ENCODE measurements at places on chromosomes 7 and 10.

DNA sequence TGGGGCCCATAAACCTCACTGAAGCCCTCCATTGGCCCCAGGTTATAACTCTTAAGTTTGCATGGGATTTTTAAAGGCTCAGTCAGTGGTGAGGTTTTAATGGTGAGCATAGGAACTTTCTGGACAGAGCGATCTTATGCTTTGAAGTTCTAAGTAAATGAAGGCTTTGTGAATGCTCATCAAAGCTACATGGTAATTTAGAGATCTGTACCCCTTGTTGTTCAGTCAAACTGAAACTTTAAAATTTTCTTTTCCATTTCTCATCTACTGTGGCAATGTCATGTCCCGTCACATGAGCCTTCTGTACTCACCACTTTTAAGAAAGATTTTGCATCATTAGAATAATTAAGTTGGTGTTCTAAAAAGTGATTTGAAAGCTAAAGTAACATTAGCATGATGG is 39.9 kb downstream of the CHN2 start:
- no peak for DNase-seq

DNA sequence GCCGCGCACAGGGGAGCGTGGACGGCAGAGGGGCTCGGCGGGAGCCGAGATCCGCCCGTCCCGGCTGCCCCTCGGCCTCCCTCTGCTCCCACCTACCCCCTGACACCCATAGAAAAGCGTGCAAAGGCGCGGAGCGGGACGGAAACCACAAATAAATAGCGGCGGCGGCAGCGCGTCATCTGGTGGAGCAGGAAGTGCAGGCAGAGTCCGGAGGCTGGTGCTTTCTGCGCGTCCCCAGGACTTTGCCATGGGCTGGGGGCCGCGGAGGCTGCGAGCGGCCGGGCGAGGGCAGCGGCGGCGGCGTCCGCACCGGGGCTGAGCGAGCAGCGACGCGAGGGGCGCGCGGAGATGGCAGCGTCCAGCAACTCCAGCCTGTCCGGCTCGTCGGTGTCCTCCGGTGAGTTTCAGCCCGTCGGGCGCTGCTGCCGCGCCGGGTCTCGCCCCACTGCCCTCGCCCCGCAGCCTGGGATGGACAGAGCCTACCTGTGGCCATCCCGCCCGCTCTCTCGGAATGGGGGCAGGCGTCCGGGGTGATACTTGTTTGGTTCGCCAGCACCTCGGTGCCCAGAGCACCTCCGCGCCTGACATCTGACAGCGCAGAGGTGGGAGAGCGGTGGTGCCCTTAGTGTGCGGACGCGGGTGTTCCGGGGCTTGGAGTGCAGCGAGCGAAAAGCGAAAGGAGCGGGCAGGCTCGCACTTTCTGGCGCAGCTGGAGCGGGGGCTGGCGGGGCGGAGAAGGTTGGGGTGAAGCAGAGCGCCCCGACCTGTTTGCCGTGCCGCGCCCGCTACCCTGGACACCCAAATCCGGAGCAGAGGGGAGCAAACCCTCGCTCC is at the start of gene CHN2:
TSS of gene CHN2 (plus strand) at position 182 of the 834 bp plus-strand sequence.
- DNase-seq: peak; percentile 73

GRCh38 chr7:114574384-114574783 is 159.8 kb downstream of the FOXP2 start:
- DNase-seq: no peak

DNA sequence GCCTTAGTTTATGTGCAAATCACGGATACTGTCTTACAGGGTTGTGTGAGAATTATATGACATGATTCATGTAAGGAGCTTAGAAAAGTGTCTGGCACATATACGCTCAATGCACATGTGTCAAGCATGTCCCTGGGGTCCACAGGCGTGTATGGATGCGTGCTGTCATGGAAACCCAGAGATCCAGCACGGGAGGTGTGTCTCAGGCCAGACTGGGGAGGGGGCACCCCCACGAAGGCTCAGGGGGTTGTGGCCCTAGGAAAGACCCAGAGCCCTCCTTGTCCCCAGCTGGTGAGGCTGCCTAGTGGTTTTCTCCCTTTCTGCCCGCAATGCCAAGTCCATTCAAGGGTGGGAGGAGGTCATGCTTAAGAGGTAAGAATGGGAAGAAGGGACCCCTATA is 9.1 kb downstream of the BTBD16 start:
- DNase-seq: no peak

GRCh38 chr10:35382096-35382495 is 45.8 kb downstream of the CCNY start:
- no peak for DNase-seq

DNA sequence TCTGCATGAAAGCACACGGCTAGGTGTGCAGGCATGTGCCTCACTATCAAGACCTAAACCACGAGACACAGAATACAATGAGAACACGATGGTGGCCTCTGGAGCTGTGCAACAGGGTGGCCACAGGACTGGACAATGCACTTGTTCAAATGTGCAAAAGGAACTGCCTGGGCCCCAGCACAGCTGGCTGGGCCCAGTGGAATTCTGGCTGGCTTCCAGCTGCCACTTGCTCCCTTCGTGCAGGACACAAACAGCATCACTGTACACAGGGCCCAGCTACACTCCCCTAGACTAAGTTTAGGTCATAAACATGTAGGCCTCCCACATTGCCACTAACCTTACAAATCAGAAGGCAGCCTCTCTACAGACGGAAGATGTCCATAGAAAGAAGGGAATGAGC is 23.4 kb downstream of the DOCK4 start:
- DNase-seq: no peak

DNA sequence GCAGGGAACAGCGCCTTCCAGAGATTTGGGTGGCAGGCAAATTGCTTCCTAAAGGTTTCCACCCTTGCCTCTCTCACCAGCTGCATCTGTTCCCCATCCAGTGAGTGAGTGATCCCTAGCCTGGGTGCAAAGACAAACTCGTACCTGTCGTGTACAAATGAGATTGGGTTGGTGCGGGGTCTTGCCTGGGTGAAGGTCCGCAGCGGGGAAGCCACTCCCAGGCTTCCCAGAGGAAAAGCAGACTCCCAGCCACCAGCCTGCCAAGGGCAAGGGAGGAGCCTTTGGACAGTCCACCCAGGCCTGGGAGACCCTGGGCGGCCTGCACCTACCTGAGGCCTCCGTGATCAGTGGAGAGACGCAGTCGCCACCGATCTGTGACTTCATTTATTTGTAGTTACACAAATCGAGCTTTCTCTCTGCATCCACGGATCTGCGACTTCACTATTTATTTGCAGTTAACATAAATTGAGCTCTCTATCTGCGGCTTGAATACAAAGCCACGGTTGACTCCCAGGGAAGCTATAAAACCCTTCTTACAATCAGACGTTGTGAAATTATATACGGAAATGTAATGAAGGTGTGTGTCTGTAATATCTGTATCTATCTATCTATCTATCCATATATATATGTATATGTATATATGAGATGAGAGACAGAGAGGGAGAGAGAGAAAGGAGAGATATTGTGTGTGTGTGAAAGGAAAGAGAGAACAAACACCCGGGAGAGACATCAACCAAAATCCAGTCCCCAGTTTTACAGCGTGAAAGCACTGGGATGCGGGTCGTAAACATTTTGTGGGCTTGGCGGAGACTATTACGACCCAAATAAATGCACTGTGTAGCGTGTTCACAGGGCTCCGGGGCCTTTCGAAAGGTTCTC is 3.0 kb upstream of the HOXA7 start:
- peak; percentile 49 for DNase-seq

- DNase-seq: no peak
These were observed 36.9 kb downstream of the FOXL3 start for GRCh38 chr7:326809-327232.

- no peak for DNase-seq
These were observed 185.1 kb upstream of the AGK start for GRCh38 chr7:141366091-141366621.

GRCh38 chr7:80272560-80273239 is 138.1 kb downstream of the GNAI1 start:
- DNase-seq: no peak

- no peak for DNase-seq
These were observed 551.8 kb downstream of the PHTF2 start for GRCh38 chr7:78350391-78350790.

- DNase-seq: peak; percentile 59
These were observed 19.9 kb downstream of the KLF6 start for GRCh38 chr10:3765146-3765545.

- no peak for DNase-seq
These were observed 231.8 kb upstream of the FOXP2 start for GRCh38 chr7:114182837-114183236.

DNA sequence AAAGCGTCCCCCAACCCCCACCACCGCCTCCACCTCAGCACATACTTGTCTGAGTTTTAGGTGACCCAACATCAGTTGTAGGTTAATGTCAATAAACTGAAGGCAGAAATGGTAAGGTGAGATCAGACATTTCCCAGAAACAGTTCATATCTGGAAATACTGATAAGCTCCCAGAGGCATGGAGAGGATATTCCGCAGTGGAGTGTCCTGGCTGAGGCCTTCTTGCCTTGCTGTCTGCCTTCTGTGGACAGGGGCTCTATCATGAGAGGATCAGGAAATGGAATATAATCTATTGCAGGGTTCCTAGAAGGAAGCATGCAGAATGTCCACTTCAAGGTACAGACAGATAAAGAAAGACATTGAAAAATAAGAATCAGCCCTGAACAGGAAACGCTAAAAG is 473.3 kb upstream of the MKI67 start:
- DNase-seq: no peak

DNA sequence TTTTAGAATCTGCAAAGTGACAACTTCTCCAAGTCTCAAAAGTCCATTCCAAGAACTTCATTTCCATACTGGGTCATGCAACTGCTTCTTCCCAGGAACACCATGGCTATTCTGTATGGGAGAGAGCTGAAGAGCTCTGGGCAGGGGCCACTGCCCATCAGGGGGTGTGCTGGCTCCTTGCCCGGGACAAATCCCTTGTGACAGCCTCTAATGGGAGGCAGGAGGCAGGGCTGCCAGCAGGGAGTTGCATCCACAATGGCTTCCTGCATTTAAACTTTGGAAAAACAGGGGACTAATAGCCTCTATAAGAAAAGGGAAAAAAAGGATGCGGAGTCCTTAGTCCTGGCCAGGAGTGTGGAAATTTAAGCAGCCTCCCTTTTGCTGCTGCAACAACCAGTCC is 18.4 kb upstream of the FRMD4A start:
- DNase-seq: no peak

DNA sequence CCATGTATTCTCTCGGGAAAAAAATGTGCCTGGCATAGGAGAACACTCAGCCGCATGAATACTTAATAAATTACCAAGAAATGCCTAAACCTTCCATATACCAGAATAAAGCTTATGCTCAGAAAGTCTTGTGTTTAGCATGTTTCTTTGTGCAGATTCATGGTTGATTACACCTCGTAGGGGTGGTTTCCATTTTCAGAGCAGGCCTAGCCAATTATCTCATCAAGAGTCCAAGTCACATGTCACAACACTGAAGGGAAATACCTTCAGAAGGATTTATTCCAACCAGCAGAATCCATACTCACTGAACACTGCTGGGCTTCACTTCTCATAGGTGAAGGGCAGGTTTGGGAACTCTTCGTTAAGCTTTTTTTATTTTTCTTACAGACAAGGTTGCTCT is 539.7 kb downstream of the PLXDC2 start:
- no peak for DNase-seq

GRCh38 chr7:1268866-1269265 is 36.2 kb downstream of the UNCX start:
- DNase-seq: no peak

DNA sequence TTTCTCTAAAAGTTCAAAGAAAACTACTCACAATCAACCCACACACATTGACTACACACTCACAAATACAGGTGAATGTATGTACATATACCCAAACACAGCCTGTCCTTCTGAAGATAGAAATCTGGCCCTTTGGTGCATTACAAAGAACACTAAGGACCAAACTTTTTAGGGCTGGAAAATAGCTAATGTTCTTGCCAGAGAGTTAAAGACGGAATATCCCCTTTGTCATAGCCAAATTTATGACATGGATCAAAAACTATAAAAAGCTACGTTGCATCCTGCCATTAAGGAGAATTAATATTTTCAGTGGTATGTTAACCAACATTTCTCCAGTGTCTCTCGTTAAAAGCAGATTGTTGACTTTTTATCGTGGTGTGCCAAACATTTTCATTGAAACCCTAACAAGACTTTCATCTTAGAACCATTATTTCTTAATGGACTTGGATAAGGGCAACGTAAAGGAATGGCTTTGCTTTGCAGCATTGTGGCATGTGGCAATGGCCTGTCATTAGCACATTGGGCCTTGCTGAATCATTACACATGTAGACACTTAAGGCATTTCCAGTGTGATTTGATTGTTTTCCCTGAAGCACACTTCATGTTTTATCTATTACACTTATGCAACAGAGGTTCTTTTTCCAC is 150.9 kb upstream of the MEOX2 start:
- DNase-seq: no peak

GRCh38 chr7:128398016-128398840 is 11.6 kb downstream of the IMPDH1 start:
- no peak for DNase-seq

DNA sequence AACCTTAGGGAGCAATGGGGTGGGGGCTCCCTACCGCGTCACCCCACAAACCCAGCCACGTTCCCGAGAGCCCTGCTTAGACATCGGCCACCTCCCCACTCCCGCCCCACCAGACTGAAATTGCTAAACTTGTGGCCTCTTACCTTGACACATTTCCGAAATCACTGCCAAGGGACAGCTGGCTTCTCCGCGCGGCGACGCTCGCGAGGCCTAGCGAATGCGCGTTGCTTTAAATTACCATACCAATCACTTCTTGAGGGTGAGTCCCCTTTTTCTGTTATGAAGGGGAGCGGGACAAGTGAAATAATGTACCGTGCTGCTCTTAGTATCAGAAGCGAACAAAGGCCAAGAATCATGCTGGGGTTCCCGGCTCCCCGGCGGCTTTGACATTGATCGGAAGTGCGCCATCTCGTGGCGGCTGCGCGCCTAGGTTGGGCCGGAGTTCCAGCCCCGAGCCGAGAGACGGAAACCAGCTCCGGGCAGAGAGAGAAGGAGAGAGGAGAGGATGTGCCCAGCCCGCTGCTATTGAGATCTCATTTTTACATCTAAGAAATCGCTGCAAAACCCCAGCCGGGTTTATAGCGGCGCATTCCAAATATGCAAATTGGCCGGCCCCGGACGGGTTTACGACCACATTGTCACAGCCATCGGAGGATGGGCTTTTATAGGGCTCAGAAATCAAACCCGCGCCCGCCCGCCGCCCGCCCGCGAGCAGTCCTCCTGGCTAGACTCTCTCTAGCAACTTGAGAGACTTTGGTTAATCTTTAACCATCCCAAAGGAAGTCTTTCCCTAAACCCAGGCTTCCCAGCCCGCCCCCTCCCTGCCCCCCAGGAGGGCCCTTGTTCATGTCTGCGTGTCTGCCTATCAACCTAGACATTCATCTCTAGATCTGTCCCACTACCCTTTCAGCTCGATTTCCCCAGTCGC is 5.3 kb downstream of the HOXA11 start:
- DNase-seq: peak; percentile 91
